ENCODE measurements at places on chromosomes 16 and 17.

GRCh38 chr16:77674888-77675287, 47.4 kb upstream of the NUDT7 start:
- DNase-seq, result no peak

GRCh38 chr17:29760279-29761039, 137.7 kb upstream of the CORO6 start:
- DNase-seq, result peak; percentile 31

- no peak for DNase-seq
Observed at GRCh38 chr16:48246066-48246465, 1.3 kb downstream of the ABCC11 start.

- DNase-seq, result no peak
Observed at GRCh38 chr17:60388742-60389141, 3.2 kb downstream of the USP32 start.

- DNase-seq, result no peak
Observed at GRCh38 chr16:74700438-74701225, at the start of gene MLKL. TSS of gene MLKL (minus strand) at chr16:74700862. CDS start at chr16:74695757, 5,105 bp downstream.

DNA sequence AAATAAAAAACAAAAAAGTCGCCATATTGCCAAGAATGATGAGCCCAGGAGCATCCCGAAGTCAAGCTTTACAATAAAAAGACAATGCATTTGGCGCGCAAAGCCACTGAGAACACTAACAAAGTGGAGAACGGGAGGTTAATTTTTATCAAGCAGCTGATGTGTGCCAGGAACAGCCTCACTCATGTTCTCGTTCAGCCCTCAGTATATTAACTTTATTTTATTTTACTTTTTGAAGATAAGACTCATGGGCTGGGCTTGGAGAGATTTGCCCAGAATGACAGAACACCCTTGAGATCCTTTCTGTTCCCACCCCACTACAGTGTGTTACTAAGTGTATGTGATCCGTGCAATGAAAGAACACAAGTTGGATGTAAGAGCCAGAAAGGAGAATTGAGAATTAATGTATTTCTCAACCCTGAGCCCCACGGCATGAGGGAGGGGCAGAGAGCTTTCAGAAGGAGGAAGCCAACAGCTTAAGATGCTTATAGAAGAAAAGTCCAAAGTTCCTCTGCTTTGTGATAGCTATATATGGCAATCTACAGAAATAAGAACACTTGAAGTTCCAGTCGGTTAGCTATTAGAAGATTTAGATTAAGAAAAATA, 48.4 kb downstream of the COTL1 start:
- DNase-seq, result no peak
